Neural progenitor cell (in vitro differentiated cells): ENCODE measurements at places on chromosomes 11 and 22. TPM values are rescaled to one million over a fixed set of nuclear protein-coding genes. Genes with fewer than 3 reads are reported as not detected.

GRCh38 chr11:114501901-114502300 is 57.8 kb downstream of the NXPE1 start:
- DNase-seq: no peak

GRCh38 chr11:108909041-108909440 is 244.2 kb downstream of the DDX10 start:
- peak; percentile 13 for DNase-seq

DNA sequence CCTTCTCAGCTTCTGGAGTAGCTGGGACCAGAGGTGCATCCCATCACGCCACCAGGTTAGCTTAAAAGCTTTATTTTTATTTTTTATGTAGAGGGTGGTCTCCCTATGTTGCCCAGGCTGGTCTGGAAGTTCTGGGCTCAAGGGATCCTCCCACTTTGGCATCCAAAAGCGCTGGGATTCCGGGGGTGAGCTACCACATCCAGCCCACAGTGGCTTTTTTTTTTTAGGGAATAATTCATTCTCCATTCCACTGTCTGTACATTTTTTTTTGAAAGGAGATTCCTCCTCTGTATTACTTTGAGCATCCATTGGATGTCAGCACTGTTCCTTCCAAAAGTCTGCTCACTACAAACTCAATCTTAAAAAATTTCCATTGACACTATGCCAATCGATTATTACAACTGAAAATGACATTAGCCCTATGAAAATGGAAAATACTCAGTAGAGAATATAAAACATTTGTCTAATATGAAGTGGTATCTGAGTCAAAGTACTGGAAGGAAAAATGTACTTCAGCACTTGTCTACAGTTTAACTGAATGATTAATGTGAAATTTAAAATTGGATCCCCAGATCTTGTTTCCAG is 1.3 kb upstream of the LPXN start:
- no peak for DNase-seq

DNA sequence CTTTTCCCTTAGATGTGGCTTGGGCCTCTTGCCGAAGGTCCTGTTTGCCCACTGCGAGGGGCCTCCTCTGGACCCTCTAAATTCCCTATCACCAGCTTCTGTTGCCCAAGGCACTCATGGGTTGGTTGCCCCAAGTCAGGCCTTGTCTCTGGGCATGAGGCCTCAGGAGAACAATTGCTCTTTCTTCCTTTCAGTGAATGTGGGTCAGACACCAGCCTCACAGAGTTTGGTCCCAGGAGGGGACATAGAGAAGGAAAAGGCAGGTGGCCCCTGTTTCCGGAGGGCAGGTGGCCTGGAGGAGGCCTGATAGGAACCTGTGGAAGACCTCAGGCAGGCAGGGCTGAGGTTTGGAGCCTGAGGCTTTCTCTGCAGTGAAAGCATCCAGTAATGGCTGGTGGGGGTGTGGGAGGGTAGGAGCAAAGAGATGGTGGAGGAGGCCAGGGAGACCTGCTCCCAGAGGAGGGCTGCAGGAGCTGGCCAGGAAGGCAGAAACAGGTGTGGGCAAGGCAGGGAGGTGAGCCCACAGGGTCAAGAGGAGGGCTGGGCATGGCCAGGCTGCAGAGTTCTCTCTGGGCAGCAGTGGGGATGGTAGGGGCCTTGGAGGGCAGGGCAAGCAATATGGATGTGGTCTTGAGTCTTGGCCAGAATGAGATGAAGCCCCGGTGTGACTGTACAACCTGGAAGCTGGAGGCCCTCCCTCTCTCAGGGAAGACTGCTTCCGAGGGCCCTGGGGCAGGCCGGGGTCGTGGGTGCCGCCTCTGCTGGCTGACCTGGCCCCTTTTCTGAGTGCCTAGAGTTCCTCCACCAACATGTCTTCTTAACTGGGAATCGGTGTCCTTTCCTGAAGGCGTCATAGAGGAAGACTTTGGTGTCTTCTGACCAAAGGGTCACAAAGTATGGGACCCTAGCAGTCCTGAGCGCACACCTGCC is 28.0 kb upstream of the LMO1 start:
- DNase-seq: peak; percentile 1

DNA sequence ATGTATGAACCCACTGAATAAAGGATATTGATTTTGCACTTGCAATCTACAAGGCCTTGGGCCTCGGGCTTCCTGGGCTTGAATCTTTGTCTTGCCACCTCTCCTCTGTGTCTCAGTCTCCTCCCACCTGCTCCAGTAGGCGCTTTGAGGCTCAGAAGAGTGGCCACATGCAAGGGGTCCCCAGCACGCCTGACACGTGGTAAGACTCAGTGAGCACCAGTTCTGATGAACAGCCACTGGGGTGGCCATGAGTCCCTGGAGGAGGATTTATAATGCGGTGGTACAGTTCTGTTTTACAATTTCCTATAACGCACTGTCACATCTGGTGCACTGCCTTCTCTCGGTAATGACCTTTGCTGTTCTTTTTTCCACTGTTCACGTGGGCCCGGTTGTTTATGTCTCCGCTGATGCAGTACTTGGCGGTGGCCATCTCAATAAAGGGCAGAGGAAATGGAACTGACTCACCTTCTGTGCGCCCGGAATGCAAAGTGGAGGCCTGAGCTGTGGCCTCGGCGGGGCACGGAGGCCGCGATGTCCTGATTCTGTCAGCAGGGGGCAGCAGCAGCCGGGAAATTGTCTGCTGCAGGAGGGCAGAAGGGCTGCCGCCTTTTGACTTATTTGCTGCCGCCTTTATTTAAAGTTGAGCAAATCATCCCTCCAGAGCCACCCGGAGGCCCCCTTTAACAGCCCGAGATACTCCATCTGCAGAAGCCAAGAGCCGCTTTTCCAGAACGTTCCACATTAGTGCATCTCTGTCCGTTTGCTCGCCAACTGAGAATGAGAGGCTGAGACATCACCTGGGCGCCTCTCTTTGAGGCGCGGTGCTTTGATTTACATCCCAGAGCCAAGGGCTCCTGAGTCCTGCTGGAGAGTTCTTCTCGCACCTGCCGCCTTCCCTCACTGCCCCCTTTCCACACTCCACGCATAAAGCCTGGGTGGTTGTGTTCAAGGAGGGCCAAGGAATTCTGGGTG is 6.0 kb upstream of the IFT27 start:
- DNase-seq: peak; percentile 82

Gene PATE4
- not detected in 2 replicates for total RNA-seq

Gene IGLL1
- not detected in 2 replicates for total RNA-seq
